ENCODE measurements at places on chromosomes 16 and 17.

GRCh38 chr17:6786618-6787017, 10.6 kb downstream of the FBXO39 start:
- no peak for DNase-seq

GRCh38 chr16:66970775-66971720, 10.0 kb downstream of the CES3 start:
- no peak for DNase-seq

DNA sequence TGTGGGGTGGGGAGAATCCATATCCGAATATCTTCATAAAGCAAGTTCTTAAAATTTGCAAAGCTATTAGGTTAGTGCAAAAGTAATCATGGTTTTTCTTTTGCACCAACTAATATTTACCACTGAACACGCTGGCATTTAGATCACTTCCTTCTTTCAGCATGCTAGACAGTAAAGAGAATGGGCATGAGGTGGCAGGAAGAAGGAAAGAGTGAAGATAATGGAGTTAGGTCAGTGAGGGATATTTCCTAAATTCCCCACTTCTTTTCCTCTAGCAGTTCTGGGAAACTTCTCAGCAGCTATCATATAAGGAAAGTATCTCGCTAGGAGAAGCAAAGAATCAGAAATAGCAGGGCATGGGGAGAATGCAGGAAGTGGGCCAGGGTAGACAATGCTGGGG, 39.0 kb downstream of the SLC6A4 start:
- DNase-seq, result no peak

- DNase-seq, result no peak
Measured at GRCh38 chr16:90048737-90049330, 28.3 kb downstream of the PRDM7 start.

DNA sequence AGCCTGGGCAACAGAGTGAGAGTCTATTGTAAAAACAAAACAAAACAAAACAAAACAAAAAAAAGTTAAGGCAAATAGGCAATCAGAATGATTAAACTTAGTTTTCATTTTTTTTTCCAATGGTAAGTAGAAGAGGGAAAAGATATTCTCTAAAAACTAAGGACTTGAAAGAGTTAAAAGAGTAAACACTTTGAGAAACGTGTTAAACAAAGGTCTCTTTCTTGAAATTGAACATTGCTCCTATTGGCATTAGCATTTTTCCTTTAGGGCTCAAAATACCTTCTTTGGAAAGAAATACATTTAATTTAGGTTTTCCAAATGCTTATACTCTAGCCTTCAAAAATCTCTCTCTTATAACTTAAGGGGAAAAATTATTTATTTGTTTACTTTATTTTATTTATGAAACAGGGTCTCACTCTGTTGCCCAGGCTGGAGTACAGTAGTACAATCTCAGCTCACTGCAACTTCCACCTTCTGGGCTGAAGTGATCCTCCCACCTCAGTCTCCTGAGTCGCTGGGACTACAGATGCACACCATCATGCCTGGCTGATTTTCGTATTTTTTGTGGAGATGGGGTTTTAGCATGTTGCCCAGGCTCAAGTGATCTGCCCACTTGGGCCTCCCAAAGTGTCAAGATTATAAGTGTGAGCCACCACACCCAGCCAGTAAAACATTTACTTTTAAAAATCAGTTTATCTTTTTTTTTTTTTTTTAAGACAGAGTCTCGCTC, 44.7 kb upstream of the VPS4A start:
- DNase-seq, result no peak

DNA sequence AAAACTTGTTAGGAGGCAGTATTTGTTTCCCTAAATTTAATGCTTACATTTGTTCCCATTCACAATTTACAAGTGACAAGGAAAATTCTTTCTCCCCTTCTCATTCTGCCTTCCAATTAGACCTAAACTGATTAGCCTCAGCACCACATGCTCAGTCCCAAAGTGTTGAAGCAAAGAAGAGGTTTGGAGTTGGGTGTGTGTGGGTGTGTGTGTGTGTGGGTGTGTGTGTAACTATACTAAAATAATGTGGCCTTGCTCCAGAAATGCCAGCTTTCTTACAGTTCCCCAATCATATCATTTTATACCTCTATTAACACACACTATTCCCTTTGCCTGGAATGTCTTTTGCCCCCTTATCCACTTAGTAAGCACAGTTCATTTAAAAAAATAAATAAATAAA, 6.9 kb upstream of the UTP6 start:
- no peak for DNase-seq
